Stromal cell of bone marrow (primary cell): ENCODE measurements at places on chromosomes 7 and 10.

DNA sequence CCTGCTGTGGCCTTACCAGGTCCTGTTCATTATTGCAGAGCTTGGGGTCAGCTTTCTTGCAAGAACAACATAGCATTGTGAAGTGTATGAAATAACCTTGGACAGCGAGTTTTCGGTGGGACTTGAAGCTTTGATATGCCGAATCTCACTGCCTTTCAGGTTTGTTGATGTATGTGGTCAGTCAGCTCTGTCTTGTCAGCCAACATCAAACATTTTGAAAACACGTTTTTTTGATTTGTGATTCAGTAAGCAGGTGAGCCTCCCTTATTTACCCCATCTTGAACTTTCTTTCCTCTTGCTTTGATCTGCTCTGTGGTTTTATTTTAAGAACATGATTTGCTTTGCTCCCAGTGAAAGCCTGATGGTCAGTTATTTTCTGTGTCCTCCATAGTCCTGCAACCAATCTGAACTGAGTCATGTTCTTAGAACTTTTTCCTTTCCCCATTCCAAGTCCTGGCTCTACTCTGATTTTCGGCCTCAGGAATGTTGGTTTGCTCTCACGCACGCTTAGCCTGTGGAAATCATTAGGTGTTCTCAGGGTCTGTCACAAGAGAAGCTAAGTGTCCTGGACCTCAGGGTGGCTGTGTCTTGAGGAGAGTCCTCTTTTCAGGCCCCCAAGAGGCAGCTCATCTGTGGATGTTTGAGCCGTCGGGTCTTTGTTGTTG lies 8.7 kb downstream of the WBP1L start:
- peak; percentile 90 for DNase-seq

DNA sequence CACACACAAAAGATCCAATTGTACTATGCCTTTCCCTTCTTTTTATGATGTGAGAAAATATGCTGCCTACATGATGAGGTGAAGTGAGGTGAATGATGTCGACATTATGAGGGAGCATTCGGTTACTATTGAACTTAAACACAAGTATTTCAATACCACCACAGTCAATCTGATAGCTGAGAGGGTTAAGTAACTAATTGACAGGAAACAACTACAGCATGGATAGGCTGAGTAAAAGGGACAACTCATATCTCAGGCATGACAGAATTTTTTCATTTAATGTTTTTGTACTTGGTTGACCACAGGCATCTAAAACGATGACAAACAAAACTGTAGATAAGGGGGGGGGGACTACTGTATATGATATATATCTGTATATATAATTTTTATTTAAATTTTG lies 488.9 kb downstream of the SH2D4B start:
- DNase-seq = no peak

GRCh38 chr10:119896061-119896655 lies 3.6 kb downstream of the SEC23IP start:
- DNase-seq = no peak

DNA sequence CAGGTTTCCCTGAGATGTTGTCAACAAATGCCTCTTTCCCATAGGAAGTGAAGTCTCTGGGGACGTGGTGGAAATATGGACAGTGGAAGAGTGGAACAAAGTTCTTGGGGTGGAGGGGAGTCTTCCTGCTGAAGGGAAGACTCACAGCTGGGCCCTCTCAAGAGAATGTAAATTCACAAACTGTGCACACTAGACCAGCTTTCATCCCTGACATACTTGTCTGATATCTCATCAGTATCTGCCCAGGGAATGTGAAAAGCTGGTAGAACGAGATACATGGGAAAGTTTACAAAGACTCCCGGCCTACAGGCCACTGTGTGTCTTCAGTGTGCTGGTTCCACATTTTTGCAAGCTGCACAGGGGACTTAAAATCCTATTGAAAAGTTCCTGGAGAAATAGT lies 16.7 kb upstream of the CCDC3 start:
- DNase-seq = no peak

GRCh38 chr10:74991435-74991834 lies 120.0 kb upstream of the SAMD8 start:
- DNase-seq = no peak

- DNase-seq = no peak
Observed at GRCh38 chr10:110637558-110638053, 6.5 kb upstream of the RBM20 start.

DNA sequence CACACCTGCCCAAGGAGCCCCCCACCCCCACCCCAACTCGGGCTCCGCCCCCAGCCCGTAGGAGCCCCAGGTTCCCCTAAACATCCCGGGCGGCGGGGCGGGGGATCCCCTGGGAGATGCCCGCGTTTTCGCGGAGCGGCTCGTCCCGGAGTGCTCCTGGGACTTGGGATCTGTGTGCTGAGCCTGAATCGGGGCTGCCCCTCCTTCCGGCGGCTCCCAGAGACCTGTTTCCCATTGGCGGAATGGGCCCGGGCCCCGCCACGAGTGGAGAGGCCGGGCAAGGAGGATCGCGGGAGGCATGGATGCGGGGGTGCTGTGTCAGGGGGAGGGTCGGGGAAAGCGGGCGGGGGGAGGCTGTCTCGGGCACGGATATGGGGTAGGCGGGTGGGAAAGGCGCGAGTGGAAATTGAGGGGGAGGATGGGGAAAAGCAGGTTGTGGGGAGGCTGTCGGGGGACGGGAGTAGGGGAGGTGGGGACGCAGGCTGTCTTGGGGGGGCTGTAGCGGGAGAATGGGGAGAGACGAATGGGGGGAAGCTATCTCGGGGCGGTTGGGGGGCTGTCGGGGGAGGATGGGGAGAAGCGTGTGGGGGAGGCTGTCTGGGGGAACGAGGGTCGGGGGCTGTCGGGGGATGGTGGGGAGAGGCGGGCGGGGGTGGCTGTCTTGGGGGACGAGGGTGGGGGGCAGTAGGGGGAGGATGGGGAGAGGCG lies 572 bp upstream of the BHLHA15 start:
- DNase-seq = no peak

GRCh38 chr7:33645104-33645503 lies 260.2 kb upstream of the BMPER start:
- peak; percentile 59 for DNase-seq

DNA sequence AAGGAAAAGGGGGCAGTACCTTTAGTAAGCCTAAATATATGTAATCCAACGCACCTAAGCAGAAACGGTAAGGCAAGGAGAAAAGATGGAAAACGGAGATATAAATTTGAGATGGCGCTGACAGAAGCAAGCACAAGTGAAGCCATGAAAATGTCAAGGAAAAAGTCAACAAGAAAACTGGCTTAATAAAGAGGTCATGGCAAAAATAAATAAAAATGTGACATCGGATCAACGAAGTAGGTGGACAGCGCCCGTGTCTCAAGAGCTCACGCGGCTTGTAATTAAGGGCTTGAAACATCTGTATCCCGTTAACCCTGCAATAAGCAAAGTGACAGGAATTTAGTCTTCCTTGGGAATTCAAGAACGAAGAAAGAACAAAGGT lies 611 bp downstream of the NDUFA5 start:
- no peak for DNase-seq

DNA sequence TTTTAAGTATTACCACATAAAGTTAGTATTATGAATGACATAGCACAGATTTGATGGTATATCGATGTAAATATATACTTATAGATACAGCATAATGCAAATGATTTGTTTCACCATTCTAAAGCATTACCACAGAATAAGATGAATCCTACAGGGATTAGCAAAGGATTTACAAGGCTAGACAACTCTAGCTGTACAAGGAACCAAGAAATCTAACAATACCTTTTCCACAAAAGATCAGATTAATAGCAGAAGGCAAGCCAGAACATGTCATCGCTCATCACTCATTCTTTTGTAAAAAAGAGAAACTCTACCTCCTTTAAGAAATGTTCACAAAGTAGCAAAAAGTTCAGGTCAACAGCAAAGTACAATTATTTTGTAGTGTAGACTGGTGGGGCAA lies 105.1 kb upstream of the ANK3 start:
- DNase-seq = no peak

- DNase-seq = no peak
Observed at GRCh38 chr7:25420771-25421170, 192.5 kb upstream of the NPVF start.

DNA sequence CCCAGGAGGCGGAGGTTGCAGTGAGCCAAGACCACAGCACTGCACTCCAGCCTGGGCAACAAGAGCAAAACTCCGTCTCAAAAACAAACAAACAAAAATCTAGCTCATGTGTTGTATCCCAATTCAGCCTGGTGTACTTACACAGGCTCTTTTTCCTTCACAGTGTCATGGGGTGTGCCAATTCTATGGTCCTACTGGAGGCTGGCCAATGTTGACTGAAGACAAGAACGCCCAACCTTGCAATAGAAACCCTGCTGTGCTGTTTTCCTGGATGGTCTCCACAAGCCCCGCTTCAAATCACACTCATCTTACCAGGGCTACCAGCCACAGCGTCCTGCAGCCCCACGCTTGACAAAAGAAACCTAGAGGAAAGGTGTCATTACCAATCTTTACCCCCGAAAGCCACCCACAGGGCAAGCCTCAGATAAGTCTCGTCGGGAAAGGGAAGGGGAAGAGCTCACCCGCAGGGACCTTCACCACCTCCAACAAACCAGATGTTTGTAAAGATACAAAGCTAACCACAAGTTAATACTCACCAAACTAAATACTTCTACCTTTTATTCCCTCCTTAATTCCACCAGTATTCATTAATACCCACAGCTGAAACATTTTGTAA lies 64.8 kb downstream of the TNS3 start:
- no peak for DNase-seq

DNA sequence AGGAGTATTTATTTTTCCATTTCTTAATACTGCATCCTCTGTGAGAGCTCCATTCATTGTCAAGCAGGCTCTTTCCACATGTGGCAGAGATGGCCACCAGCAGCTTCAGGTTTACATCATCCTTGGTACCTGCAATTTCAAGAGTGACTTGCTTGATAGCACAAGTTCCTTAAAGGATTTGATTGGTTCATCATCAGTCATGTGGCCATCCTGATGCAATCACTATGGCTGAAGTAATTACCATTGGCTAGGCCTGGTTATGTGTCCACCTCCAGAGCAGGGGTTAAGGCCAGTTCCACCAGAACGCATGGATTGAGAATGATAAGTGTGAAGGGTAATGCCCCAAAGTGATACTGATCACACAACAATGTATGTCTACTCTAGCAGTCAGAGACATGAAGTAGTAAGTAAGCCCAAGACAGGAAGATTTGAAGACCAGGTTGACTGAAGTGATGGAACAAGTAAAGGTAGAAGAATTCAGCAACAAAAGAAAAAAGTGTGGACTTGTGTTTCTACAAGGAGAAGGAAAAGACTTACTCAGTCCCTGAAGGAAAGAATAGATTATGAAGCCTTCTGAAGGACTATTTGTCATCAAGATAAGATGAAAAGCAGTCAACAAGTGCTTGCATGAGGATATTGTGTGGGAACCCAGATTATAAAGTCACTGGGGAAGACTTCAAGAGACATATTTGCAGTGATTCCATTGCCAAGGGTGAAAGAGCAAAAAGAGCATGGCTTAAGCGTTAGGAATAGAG lies 26.4 kb upstream of the PRKAR2B start:
- no peak for DNase-seq

DNA sequence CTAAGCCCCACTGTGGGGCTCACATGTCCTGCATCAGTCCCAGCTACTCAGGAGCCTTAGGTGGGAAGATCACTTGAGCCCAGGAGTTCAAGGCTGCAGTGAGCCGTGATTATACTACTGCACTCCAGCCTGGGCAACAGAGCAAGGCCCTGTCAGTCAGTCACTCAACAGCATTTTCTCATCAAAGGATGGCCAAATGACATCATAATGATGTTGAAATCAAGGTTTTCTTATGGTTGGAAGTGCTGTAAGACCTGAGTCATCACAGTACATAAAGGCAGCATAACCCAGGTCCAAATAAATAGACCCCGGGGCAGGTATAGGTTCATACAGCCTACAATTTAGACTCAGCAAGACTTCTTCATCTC lies 341.1 kb downstream of the PARD3 start:
- peak; percentile 29 for DNase-seq

- no peak for DNase-seq
Observed at GRCh38 chr7:1259621-1260243, 27.1 kb downstream of the UNCX start.

DNA sequence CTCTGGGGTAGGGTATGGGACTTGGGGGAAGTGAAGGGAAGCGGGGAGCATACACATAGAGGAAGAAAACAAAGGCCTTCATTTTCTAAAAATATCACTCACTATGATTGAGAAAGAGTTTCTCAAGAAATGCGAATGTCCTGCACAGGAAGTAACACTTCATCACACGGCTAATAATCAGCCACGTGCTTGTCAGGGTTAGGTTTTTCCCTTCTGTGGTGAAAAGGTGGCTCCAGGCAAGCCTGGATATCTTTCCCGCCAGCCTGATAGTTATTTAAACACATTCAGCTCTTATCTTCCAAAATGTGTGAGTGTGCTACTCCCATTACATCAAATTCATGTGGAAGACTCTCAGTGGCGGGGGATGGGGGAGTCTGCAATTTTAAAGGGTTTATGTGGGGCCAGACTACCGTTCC lies 166.4 kb upstream of the ADO start:
- DNase-seq = no peak

- DNase-seq = no peak
Observed at GRCh38 chr10:132745971-132746370, 40.0 kb downstream of the NKX6-2 start.

- no peak for DNase-seq
Observed at GRCh38 chr10:1420661-1421362, 316.5 kb downstream of the ADARB2 start.

DNA sequence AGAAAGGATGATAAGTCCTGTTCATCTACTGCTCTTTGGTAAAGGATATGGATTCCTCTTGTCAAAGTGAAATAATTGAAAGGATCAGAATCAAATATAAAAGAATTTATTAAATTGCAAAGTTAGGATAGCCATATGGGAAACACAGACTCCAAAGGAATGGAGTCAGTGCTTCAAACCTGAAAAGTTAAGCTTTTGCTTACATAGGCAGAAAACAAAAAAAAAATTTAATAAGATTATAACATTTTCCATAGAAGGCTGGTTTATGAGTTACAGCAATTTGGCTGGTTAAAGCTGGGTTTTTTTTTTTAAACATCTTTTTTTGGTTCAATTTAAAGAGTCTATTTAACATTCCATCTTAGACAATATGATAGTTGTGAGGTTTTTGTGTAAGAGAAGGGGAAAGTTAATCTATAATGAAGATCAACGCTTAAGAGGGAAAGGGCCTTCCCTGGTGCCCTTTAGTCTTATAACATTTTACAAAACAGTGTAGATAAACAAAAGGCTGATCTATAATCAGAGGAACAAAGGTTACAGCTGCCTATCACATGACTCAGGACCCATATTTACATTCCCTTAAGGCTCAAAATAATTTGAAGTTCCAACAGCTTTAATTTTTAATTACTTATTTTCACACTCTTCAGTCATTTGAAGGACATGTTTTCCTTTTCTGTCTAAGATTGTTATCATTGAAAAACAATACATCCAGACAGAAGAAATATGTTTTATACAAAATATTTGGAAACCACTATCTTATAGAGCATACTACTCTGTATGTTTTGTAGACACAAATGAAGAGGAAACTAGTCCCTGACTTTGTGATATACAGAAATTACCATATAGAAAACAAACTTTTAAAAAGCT lies 234.3 kb upstream of the MBL2 start:
- DNase-seq = no peak

DNA sequence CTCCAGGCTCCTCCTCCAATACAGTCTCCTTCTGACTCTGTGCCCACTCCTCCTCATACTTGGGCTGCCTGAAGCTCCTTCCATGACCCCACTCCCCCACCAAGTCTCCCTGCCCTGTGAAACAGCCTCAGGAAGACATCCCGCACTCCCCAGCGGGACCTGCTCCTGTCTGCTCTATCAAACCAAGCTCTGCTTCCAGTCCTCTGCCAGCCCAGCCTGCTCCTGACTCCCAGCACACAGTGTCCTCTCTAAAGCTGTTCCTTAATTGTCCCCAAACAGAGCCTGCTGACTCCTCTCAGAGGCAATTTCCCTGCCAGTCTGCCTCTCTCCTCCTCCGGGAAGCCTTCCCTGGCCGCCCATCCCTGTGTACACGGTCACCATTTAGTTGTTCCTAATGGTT lies 9.9 kb downstream of the POLL start:
- no peak for DNase-seq
